NCI-H1436 (cell line): ENCODE measurements at places on chromosomes 5 and 9.

DNA sequence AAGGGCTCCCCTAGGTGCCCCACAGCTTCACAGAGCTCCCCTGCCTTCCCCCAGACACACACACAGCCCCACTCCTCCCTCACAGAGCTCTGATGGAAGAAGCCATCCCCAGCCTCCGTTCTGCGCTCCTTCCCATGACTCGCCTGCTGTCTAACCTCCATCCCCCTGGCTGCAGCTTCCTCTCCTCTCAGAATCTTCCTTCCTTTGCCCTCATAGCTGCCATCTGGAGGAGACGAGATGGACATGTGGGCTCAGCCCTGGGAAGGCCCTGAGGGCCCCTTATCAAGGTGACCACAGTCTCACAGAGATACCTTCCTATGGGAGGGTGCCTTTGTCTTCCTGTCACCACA is 94.3 kb downstream of the PCDH1 start:
- DNase-seq: no peak

DNA sequence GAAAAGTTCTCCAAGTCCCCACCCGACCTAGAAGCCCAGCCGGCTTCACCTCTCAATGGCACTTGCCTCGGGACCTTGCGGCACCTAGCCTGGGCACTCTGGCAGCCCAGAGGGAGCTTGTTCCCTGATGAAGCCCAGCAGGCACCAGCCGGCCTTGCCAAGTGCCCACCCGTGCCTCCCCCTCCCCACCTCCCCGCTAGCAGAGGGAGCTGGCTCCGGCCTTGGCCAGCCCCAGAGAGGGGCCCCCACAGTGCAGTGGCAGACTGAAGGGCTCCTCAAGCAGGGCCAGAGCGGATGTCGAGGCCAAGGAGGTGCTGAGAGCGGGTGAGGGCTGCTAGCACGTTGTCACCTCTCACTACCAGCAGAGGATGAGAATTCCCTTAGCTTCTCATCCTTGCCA is 37.6 kb upstream of the CAVIN4 start:
- DNase-seq: no peak

- no peak for DNase-seq
Observed at GRCh38 chr9:129197978-129198318, 19.9 kb upstream of the IER5L start.

DNA sequence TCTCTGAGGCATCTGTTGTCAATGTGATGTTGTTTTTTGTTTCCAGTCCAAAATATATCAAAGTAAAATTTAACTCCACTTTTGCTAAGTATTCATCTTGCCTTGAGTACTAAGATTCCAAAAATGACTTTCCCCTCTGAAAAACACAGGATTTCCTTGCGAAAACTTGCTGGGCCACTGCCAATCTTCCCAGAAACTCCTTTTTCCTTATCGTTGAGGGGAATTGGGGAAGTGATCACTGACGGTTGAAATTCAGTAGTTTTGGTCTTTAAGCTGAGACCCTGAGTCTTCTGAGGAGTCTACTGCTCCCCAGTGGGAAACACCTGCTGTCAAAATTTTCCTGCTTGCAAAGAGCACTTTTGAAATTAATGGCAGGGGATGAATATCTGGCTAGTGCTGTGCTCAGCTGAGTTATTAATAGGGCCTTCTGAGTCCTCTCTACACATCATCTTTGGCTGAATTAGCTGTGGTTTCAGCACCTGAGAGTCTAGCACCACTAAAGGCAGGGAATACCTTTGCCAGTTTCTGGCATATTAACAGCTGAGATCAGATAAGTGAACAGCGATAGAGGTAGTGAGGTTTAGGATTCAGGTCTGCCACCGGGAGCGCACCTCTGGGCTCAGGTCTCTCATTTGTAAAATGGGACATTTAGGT is 18.0 kb downstream of the TLR4 start:
- no peak for DNase-seq

DNA sequence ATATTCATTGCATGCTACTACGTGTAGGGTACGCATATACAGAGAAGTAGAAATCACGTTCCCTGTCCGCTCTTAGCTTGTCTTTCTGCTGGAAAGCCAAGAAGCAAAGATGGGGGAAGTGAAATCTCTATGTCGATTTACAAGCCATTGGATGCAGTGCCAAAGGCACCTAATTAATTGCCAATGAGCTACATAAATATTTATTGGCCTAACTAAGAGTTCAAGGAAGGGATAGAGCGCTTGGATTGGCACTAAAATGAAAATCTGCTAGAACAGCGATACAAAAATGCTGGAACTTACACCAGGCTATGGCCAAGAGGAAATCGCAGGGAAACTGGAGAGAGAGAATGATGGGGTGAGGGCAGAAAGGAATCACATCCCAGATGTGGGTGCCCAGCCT is 10.8 kb downstream of the SMIM23 start:
- DNase-seq: no peak

DNA sequence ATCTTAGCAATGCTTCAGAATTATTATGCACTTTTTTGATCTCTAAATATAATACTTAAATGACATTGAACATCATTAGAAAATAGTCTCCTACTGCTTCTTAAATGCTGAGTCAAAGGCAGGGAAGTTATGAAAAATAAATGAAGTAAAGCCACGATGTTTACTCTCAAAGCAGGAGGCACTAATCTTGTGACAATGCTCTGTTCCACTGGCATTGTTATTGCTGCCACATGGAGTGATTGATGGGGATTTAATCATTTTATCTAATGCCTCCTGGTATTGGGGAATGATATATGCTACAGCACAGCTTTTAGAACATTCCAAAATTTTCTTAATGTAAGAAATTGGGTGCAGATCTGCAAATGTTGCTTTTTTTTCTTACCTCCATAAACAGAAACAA is 1655.4 kb upstream of the NUDT12 start:
- DNase-seq: no peak

GRCh38 chr9:116767219-116767618 is 80.1 kb downstream of the TRIM32 start:
- DNase-seq: no peak

DNA sequence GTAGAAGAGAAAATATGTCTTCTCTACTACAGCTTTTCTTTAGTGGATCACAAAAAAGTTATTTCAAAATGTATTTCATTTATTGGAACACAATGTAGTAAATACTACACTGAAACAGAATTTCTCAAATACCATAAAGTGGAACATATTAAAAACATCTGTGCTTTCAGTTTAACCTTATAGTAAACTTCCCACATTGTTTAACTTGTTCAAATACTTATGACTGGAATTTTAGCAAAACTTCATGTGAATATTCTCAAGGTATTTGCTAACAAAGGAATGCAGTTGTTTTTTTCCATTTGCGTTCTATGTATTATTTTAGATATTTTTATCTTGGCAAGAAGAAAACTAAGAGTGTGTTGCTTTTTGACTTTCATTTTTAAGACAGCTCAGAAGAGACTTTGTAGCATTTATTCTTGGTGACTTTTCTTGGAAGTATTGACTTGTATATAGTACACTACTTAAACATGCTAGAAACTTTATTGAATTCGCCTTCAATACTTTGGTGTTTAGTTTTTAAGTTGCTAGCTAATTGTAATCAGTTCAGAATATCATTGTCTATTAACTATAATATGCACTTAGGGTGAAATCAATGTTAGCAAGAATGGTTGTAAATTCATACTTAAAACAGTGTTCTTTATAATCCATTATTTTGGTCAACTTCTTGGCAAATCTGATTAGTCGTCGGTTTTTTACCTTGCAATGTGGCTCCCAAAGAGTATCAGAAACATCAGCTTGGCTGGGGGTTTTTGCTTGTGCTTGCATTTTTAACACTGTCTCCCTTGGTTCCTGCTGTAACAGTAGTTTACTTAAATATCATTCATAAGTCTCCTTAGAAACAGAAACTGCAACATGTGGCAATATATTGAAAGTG is 5.0 kb upstream of the RHOBTB3 start:
- DNase-seq: no peak

GRCh38 chr5:40831346-40832210 is 3.4 kb downstream of the RPL37 start:
- DNase-seq: no peak

DNA sequence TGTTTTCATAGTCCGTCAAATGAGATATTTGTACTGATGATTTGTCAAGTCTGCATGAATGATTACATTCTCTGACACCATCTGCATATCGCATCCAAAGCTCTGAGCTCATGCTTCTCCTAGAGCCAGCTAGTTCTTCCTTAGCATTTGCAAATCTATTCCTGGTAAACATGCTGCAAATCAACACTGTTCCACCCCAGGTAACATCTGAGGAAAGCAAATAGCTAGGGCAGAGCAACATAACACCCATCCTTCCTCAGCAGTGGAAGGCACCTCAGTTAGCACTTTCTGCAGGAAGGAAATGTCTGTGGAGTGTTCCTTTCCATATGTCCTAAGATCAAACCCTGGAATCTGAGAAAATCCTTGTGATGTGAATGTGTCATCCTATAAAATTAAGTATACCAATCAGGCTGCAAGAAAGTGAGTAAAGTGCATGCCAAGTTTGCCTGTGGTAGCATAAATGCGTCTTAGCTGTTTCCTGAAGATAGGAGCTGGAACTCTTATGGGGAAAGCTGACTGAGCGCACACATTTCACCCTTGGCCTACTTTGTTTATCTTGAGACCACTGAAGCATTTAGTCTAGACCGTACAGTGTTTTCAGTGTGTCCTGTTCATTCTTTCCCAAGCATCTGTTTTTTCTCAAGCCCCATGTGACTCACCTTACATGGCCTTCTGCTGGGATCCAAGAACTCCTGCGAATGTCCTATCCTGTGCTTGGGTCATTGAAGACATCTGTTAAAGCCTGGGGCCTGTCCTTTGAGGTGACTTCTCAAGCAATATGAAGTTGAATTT is 50.9 kb upstream of the STARD4 start:
- DNase-seq: no peak
